Regular cardiac myocyte (primary cell): ENCODE measurements at places on chromosomes 11 and 22. TPM values are rescaled to one million over a fixed set of nuclear protein-coding genes. Genes with fewer than 3 reads are reported as not detected.

Gene KRTAP5-1
- total RNA-seq: not detected in 2 replicates

Gene CARNS1
- 0.19 and 0.28 TPM in 2 replicates for total RNA-seq

Gene THRSP
- total RNA-seq: not detected in 2 replicates

Gene SRRD
- total RNA-seq: 15.5 and 17.3 TPM in 2 replicates

Gene ZNF70
- total RNA-seq: 3.1 and 4.0 TPM in 2 replicates

Gene SLC35E4
- 17.2 and 33.0 TPM in 2 replicates for total RNA-seq

Gene RELA
- 12.7 and 22.6 TPM in 2 replicates for total RNA-seq

Gene CASP5
- total RNA-seq: not detected in 2 replicates

Gene DEUP1
- not detected in 2 replicates for total RNA-seq

Gene MMP7
- 3.3 and 4.5 TPM in 2 replicates for total RNA-seq

Gene EEF1G
- total RNA-seq: 1,480 and 1,535 TPM in 2 replicates

Gene KBTBD4
- 23.7 and 24.2 TPM in 2 replicates for total RNA-seq

Gene OR51A7
- total RNA-seq: not detected in 2 replicates

Gene DEPDC7
- 5.1 and 5.8 TPM in 2 replicates for total RNA-seq

Gene PGM2L1
- 5.0 and 9.3 TPM in 2 replicates for total RNA-seq
